ENCODE measurements at places on chromosomes 16 and 17.
A peak's percentile ranks its signal among the peaks of the same experiment; 100 is the strongest.

DNA sequence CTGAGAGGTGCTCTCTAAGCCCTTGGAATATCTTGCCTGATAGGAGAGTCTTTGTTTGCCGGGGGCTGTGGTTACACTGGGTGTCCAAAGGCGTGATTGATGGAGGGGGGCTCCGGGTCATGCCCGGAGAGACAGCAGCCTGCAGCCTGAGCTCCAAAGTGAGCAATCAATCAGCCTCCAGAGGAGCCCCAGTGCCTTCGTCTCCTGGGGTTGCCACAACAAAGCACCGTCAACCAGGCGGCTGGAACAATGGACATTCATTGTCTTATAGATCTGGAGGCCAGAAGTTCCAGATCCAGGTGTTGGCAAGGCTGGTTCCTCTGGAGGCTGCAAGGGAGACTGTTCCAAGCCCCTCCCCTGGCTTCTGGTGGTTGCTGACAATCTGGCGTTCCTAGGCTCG, 24.0 kb upstream of the GINS2 start:
- no peak for DNase-seq

GRCh38 chr17:69857412-69857835, 217.6 kb upstream of the KCNJ16 start:
- peak; percentile 66 for DNase-seq

DNA sequence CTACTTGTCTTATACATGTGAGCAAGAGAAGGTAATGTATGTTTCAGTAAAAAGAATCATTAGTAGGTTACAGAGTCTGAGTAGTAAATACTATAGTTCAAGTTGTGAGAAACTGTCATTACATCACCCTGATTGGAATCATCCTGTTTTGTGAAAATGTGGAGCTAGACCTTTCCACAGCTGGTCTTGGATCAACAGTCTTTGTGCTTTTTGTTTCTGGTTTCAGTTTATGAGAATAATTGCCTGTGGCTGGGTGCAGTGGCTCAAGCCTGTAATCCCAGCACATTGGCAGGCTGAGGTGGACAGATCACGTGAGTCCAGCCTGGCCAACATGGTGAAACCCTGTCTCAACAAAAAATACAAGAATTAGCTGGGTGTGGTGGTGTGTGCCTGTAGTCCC, 19.7 kb upstream of the SHISA9 start:
- no peak for DNase-seq

GRCh38 chr17:16975744-16976625, 4.1 kb upstream of the TNFRSF13B start:
- DNase-seq, result no peak

DNA sequence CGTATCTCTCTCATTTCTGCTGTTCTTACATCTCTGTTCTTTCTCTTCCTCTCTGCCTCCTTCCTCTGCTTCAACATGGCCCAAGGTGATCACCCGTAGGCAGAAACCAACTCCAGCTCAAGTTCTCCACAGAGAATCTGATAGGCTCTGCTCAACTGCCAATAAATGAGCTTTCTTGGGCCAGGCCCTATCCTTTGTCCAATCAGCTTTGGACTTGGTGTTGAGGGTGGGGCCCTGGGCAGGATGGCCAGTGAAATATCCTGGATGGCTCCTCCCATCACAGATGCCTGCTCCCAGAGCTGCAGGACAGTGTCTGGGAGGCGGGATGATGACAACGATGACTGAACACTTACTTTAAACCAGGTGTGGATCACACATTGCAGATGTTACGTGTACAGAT, 17.4 kb upstream of the BRD7 start:
- DNase-seq, result no peak

DNA sequence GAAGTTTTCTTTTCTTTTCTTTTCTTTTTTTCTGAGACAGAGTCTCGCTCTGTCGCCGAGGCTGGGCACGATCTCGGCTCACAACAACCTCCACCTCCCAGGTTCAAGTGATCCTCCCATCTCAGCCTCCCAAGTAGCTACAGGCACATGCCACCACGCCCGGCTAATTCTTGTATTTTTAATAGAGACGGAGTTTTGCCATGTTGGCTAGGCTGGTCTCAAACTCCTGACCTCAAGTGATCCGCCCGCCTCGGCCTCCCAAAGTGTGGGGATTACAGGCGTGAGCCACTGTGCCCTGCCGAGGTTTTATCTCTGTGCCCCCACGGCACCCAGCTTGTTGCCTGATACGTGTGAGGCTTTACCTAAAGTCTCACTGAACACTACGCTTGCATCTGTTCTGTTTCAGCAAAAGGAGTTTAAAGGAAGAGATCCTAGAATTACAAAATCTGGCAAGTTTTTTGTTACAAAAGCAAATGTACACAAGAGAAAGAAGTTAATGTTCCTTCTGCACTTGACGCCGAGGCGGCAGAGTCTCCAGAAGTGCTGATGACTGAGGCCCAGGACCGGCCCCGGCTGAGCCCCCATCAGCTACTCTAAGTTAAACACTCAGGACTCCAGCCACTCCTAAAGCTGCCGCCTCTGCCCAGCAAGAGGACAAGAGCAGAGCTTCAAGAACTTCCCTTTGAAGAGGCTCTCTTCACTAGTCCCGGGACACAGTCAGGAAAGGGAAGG, 9.2 kb downstream of the ABCA3 start:
- no peak for DNase-seq

DNA sequence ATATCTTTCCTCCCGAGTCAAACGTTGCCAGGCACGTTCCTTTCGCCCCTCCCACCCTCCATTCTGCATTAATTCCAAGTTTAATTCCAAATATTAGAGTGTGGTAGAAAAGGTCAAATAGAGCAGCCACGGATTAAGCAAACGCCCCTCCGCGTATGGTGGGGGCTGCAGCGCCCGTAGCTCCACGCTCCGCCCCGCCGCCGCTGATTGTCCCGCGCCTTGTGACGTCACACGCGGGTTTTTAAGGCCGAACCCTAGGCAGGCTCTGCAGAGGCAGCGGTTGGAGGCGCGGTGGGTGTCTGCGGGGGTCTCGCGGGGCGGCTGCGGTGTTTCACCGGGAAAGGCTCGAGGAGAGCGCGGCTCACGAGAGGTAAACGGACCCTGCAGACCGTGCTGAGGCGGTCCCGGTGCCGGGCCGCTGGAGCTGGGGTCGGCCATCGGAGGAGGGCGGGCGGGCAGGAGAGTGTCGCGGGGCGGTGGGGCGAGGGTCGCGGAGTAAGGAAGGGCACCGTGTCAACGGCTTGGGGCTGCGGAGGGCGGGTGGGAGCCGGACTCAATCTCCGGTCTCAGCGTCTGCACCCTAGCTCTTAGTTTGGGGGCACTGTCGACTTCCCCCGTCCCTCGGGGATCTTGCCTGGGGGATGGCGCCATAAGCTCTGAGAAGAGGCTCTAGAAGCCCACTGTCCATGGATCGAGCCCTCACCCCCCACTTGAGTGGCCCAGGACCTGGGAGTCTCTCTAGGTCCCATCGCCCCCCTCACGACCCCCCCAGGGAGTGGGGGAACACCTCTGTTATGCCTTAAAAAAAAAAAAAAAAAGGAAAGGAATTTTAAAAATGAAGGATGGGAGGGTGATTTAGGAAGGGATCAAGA, at the start of gene ARL4D:
Gene ARL4D, plus strand, starts transcription at position 270 of the 872 bp plus-strand sequence. CDS start 740 bp downstream, outside the sequence.
- DNase-seq, result peak; percentile 89

DNA sequence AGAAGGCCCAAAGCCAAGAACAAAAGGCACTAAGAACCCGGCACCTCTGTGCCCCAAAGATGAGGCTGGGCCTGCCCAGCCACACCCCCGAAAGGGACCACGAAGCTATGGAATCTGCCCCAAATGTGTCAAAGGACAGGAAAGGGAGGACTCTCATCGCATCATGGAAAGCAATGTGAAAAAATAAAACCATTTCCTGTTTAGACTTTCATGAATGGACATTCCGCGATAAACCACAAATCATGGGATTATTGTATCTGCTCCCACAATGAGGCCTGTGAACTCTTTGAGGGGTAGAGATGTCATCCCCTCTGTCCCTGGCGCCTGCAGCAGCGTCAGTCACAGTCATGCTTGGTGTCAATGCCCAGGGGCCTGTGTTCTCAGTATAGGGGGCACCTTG, 135.0 kb downstream of the COPRS start:
- DNase-seq, result no peak

DNA sequence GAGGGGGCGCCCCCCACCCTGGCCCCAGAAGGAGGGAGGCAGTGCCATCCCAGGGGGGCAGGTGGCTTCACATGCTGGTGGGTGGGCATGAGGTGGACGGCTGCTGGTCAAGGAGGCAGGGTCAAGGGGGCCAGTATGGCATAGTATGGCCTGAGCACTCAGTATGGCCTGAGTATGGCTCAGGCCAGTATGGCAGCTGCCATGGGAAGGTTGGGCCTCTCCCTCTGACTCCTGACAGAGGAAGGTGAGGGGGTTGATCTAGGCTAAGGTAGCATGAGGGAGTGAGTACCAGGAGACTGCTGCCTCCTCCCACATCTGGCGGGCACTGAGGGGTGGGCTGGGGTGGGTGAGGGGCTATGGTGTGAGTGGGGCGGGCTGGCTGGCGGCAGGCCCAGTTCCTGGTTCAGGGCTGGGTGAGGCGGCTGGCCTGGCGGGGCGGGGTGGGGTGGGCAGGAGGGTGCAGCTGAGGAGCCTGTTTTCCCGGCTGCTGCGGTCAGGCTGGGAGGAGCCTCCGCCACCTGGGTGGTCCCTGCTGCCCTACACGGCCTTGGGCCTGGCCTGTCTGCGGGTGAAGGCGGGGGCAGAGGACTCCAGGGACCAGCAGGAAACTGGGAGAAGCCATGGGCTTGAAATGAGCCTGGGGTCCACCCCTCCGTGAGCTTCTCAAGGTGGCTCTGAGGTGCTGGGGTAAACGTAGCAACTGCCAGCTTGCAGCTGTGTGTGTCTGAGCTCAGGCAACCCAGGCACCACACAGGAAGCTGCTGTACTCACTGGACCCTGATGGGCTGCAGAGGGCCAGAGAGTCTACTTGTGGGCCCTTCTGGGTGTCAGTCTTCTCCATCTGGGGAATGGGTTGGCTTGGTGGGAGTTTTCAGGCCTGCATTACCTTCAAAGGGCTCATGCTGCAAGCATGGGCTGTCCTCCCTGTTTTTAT, 57.0 kb downstream of the RAI1 start:
- no peak for DNase-seq

DNA sequence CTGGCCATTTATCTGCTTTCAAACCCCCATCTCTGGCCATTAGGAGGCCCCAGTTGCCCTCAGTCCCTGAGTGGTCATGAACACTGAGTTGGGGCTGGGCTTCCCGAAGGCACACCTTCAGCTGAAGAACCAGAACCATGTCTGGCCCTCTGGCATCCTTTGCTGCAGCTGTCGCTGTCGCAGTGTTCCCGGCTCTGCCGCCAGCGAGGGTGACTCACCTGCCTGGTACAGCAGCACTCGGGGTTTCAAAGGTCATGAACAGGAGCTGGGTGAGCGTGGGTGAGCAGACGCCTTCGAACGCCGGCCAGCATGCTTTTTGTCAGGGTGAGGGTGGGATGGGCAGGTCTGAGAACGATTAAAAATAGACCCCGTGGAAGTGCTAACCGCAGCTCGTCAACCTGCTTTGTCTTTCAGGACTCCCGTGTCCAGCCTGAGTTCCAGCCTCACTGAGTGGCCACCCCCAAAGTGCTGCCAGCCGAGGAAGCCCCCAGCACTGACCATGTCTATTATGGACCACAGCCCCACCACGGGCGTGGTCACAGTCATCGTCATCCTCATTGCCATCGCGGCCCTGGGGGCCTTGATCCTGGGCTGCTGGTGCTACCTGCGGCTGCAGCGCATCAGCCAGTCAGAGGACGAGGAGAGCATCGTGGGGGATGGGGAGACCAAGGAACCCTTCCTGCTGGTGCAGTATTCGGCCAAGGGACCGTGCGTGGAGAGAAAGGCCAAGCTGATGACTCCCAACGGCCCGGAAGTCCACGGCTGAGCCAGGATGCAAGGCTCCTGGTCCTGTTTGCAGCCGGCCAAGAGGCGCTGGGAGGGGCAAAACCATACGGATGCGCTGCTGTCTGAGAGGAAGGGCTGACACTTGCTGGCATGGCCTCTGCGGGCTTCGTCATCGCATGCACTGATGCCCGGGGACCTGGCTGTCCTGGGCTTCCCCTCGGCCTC, 7.6 kb downstream of the SNN start:
- no peak for DNase-seq

DNA sequence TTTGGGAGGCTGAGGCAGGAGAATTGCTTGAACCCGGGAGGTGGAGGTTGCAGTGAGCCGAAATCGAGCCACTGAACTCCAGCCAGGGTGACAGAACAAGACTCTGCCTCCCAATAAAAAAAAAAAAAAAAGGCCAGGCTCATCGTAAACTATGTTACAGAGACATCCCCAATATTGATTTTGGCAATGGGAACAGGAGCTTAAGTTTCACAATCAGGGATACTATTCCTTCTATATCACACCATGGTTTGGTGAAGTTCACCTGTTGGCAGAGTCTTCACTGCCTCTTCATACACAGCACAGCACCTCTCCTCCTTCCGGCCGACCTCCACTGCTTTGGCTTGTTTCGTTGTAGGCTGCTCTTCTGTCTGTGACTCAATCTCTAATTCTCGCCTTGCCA, 21.2 kb downstream of the UTP6 start:
- no peak for DNase-seq

DNA sequence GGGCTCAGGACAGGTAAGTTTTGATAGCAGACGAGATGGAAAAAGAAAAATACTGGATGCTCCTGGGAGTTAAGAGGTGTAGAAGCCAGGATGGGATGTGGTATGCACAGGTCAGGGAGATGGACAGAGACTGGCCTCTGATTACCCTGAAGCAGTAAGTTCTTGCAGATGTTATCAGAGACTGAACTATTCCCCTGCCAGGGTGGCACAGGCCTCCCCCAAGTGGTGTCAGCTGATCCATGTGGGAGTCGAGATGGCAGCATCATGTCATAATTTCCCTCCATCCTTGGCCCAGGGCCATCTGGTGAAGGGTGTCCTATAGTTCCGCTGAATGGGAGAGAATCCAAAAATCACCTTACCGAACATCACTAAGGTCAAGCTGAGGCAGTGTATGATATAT, 14.1 kb upstream of the NKD1 start:
- DNase-seq, result no peak

GRCh38 chr17:74691151-74691550, 21.6 kb downstream of the CD300LF start:
- DNase-seq, result no peak

DNA sequence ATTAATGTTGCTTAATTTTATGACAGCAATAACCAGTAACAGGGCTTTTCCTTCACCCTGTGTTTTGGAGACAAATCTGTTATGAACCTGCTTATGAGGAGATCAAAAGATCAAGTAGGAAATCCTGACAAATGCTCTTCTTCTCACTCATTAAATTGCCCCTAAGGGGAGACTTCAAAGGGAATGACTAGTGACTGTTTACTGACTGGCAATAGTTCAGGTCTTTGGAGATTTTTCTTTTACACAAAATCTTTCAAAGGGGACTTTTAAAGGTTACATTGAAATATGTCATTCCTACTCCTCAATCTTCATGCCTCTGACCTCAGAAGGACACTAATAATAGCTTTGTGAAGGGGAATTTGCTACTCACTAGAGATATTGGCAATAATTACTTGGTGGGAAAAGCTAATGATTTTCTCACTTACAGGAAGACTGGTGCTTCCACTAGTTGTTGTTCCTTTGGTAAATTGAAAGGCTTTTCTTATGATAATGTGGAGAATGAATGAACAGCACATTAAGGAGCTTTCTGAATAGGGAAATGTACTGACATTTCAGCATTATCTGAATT, 292.9 kb upstream of the CA10 start:
- no peak for DNase-seq

GRCh38 chr16:71368958-71369357, 10.4 kb downstream of the CALB2 start:
- DNase-seq, result no peak

GRCh38 chr16:46885960-46886763, 2.0 kb downstream of the GPT2 start:
- DNase-seq, result no peak

Data from GM03348 (cell line).